ENCODE measurements at places on chromosomes 7 and 10.

- DNase-seq = no peak
Observed at GRCh38 chr7:105662998-105663397, 81.7 kb upstream of the EFCAB10 start.

GRCh38 chr10:83667594-83667993 is 471.7 kb upstream of the GHITM start:
- no peak for DNase-seq

- DNase-seq = no peak
Observed at GRCh38 chr10:534047-534566, 155.4 kb downstream of the DIP2C start.

DNA sequence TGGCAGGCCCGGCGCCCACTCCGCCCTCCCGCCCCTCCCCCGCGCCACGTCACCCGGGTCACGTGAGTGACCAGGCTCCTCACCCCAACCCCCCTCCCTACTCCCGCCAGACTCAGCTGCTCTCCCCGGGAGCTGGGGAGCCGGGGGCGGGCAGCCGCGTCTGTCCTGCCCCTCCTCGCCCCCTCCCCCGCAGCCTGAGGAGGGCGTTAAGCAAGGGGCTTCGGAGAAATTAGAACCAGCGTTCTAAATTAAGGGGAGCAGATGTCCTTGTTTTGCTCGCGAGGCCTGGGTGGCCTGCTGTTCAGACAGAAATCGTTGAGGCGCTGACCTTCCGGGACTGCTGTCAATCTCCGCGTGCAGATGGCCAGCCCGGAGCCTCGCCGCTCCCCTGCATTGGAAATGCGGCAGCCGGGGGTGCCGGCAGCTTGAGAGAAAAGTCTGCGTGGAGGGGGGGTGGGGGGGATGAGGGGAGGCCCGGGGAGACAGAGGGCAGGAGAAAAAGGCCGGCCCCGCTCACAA is 102.2 kb upstream of the ZNF438 start:
- peak; percentile 90 for DNase-seq

DNA sequence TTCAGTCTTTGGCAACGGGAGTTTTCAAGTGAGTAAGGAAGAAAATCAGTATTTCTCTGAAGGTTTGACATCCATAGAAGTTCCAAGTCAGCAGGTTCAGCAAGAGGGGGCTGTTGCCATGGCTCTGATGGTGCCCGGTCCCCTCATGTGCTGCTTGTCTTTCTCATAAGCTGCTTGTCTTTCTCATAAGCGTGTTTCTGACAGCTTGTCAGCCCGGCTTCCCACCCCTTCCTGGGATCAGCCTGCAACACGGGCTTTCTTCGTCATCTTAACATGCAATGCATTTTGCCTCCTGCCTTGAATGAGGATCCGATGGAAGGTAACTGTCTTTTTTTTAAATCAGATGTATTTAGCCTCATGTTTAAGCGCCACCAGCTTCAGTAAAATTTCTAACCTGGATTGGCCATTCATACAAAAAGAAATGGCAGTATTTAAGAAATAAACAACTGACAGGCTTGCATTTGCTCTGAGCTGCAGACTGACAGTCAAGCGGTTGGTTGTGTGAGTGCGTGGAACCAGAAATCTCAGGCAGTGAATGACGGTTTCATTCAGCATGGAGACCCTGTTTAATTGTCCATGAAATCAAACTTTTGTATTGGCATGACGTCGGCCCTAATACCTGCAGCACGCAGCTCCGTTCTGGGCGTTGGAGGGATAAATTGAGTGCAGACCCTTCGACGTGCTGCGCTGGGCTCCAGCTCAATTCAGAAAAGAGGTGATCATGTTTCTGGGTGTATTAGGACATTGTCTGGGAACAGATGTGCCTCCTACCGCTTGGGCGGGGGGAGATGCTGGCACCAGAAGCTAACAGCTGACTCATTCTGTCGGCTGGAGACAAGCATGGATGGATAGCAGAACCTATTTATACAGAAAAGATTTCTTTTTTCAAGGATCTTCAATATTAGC is 454.7 kb upstream of the FOXK1 start:
- no peak for DNase-seq

DNA sequence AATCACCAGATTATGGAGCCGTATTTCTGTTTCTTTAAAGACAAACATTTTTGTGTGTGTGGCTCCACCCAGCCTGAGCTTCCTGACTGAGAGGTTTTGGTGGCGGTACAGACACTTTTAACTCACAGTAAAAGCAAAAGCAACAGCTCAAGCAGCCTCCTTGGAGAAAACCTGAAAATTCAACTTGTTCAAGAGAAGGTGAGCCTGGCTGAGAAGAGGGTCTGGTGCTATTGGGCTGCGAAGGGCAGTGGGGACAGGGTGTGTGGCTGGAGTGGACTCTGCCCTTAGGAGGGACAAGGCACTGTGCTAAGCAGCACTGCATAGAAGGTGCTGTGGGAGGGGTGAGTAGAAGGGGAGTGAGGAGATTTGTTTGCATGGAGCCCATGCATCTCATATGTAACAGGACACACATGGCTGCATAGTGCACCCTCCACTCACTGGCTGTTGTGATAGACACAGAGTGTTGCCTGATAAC is at the start of gene GIMAP7:
Gene GIMAP7, plus strand, starts transcription at position 125 of the 475 bp plus-strand sequence. CDS start 5,103 bp downstream, outside the sequence.
- peak; percentile 85 for DNase-seq

GRCh38 chr7:41837916-41838315 is 135.0 kb upstream of the INHBA start:
- no peak for DNase-seq

- no peak for DNase-seq
Observed at GRCh38 chr7:91872069-91872468, 8.4 kb downstream of the MTERF1 start.

DNA sequence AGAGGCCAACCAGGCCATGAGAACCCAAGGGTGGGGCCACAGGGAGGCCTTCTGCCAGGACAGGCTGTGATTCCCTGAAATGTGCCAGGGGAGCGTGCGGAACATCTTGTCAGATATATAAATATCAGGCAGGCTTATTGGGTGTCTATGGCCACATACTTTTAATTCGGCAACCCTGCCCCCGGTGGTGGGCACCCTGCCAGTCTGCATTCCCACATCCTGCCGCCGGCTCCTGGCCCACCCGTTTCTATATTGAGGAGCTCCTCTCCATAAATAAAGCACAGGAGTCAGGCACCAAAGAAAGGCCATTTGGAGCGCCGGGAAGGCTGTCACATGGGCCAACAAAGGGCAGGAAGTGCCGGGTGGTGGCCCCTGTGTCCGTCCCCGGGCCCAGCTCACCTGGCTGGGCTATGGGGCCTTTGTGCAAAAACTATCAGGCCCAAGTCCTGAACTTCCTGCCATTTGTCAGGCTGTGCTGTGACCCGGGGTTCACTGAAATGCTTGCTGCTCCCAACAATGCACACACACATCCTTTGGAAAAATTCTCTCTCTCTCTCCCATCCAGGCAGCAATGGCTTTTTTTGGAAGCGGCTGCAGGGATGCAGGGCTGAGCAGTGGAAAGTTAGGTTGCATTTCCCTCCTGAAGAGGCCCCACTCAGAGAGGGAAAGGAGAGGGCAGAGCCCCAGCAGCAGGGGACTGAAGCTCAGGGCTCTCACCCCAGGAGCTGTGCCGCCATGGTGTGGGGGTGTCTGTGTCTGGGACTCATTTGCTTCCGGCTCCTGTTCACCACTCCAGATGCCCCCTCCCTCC is 25.0 kb upstream of the PODXL start:
- no peak for DNase-seq
